Activated naive CD8-positive, alpha-beta T cell treated with anti-CD3 and anti-CD28 coated beads, Interleukin-2, amount 50 U/mL, for 24 hours (primary cell): ENCODE measurements at places on chromosomes 5 and 9.

DNA sequence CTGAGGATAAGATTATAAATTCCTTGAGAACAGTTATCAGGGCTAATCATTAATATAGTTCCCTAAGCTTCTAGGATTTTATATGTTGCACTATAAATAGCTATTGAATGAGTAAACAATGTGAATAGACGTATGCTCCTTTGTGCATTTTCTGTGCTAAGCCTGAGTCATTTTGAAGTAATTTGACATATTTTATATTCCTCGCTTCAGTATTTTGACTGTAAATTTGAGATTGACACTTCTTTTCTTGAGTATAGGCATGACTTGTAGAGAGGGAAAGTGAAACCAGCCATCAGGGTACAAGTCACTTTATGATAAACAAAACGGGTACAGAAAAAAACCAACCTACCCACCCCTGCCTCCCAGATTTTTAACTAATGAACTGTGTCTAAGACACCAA lies 367.7 kb upstream of the PRR16 start:
- peaks cover 3% of the 10 kb centered on the region for H3K4me1 ChIP-seq
- no peaks in the 10 kb centered on the region for H3K36me3 ChIP-seq
- DNase-seq: no peak
- H3K27ac ChIP-seq: no peak overlapping the region

DNA sequence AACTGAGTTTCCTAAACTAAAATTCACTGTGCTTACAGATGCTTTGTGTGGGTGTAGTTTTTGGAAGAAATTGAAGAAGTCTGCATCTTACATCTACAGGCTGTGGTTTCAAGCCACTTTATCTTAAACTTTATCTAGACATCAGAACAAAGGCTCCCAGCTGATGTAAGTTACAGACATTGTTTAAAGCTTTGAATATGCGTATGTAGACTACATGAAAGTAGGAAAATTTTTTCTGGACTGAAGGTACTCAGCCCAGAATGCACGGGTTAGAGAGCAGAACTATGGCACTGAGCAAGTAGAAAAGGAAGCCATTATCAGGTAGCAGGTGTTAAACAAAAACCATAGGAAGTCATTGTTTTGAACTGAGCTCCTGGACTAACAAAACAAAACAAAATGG lies 185.4 kb downstream of the TTC39B start:
- peaks cover 6% of the 10 kb centered on the region for H3K4me1 ChIP-seq
- H3K27ac ChIP-seq: no peak overlapping the region
- H3K27me3 ChIP-seq: peaks cover 9% of the 10 kb centered on the region
- no peak overlapping the region for H3K4me3 ChIP-seq
- DNase-seq: no peak
- no peaks in the 10 kb centered on the region for H3K36me3 ChIP-seq

- H3K27ac ChIP-seq: no peak overlapping the region
- H3K4me1 ChIP-seq: no peaks in the 10 kb centered on the region
- no peaks in the 10 kb centered on the region for H3K27me3 ChIP-seq
Observed at GRCh38 chr5:109645707-109646192, 44.0 kb upstream of the MAN2A1 start.

- peaks cover 68% of the 10 kb centered on the region for H3K4me1 ChIP-seq
- peak overlapping the region; percentile 98 for H3K4me3 ChIP-seq
- H3K36me3 ChIP-seq: peaks cover 90% of the 10 kb centered on the region
- no peak for DNase-seq
Observed at GRCh38 chr5:179618923-179619554, 4.4 kb downstream of the HNRNPH1 start.

DNA sequence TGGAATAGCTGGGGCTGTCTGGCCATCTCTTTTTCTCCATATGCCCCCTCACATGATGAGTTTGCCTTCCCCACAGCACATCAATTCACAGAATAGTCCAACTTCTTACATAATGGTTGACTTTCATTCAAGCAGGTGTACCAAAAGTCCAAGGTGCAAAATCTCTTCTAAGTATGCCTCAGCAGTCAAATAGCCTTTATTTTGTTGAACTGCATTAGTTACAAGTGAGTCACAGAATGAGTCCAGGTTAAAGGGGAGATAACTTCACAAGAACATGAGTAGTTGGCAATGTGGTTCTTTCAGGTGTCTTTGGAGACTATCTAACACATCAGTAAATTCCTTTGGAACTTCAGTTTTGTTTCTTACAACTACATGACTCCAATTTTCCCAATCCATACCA lies 672.5 kb downstream of the PRELID2 start:
- no peak for DNase-seq
- no peak overlapping the region for H3K27ac ChIP-seq
- no peak overlapping the region for H3K4me3 ChIP-seq
- H3K36me3 ChIP-seq: no peaks in the 10 kb centered on the region

GRCh38 chr9:29637471-29638237 lies 2064.4 kb upstream of the C9orf72 start:
- H3K27me3 ChIP-seq: no peaks in the 10 kb centered on the region
- no peak overlapping the region for H3K27ac ChIP-seq
- H3K4me3 ChIP-seq: no peak overlapping the region
- no peaks in the 10 kb centered on the region for H3K4me1 ChIP-seq

DNA sequence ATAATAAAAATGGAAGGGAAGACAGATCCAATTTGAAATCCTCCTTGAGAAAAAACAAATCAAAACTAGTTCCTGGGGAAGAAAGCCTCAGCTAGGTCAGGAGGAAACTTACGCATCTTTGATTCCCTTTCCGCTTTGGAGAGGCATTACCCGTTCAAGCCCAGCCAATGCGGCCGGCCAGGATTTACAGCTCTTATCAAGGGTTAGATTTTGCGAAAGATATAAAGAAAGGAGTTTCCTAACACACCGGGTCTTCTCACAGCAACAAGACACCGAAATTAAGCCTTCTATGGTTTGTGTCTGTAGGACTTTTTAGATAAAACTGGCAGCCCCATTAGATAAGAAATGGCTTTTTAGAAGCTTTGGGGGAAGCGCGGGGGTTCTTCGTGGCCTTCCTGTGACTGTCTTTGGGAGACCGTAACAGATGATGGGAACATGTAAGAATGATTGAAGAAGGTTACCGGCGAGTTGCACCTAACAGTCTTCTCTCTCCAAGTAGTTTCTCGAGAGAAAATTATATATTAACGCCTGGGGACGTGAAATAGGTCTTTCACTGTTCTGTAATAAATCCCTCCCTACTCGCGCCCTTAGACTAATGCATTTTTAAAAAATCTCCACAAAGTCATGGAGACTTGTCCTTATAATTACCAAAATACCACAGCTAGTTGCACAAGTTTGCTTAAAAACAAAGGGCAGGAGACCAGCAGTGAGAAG lies 1.3 kb upstream of the ISL1 start:
- H3K27me3 ChIP-seq: peaks cover 96% of the 10 kb centered on the region
- peaks cover 6% of the 10 kb centered on the region for H3K4me1 ChIP-seq
- no peak overlapping the region for H3K27ac ChIP-seq
- no peak overlapping the region for H3K4me3 ChIP-seq
- DNase-seq: no peak

DNA sequence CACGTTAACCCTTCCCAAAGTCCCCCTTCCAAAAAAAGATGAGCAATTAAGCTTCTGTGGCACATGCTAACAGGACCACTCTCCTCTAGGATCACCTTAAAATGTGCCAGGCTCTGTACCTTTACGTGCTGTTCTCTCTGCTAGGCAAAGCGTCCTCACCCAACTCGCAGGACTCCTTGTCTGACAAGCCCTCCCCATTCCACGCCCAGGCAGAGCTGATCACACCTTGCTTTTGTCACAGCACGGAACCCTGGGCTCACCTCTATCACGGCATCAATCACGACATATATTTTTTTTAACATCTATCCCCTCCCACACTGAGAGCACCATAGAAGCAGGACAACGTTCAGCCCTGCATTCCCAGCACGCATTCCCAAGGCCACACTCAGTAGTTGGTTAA lies 47.1 kb downstream of the CDK5RAP2 start:
- no peak overlapping the region for H3K27ac ChIP-seq
- no peaks in the 10 kb centered on the region for H3K27me3 ChIP-seq
- H3K4me3 ChIP-seq: no peak overlapping the region
- H3K36me3 ChIP-seq: peaks cover 74% of the 10 kb centered on the region

GRCh38 chr5:75521195-75521594 lies 9.5 kb downstream of the POLK start:
- H3K36me3 ChIP-seq: peaks cover 32% of the 10 kb centered on the region
- H3K4me1 ChIP-seq: peaks cover 81% of the 10 kb centered on the region
- H3K27ac ChIP-seq: peak overlapping the region; percentile 93

DNA sequence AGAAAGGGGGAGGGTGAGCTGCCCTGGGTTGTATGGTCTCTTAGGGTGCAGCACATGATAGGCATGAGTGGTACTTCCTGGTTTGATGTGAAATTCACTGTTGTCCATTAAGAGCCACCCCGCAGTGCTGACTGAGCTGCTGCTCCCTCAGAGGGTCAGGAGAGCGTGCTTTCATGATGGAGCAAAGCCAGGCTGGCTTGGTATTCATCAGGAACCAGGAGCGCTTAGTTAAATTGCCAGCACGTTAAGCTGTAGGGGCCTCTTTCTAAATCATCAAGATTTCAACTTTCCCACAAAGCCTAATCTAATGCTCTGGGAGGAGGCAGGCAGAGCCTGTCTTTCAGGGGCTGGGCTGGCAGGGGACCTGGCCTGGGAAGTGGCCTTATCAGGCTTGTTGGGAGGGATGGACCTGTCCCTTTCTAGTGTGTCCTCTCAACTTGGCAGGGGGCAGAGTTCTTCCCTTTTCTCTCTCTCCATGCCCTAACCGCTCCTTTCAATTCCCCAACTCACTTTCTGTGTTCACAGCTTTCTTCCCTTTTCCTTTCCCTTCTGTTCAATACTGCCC lies 7.9 kb downstream of the CYSTM1 start:
- H3K36me3 ChIP-seq: peaks cover 1% of the 10 kb centered on the region
- H3K27me3 ChIP-seq: no peaks in the 10 kb centered on the region
- no peak overlapping the region for H3K4me3 ChIP-seq
- DNase-seq: no peak
- no peak overlapping the region for H3K27ac ChIP-seq

GRCh38 chr5:82809420-82810143 lies 267.6 kb downstream of the TMEM167A start:
- no peak overlapping the region for H3K27ac ChIP-seq
- no peak overlapping the region for H3K4me3 ChIP-seq
- H3K4me1 ChIP-seq: no peaks in the 10 kb centered on the region
- H3K36me3 ChIP-seq: no peaks in the 10 kb centered on the region
- DNase-seq: no peak
- H3K27me3 ChIP-seq: no peaks in the 10 kb centered on the region

DNA sequence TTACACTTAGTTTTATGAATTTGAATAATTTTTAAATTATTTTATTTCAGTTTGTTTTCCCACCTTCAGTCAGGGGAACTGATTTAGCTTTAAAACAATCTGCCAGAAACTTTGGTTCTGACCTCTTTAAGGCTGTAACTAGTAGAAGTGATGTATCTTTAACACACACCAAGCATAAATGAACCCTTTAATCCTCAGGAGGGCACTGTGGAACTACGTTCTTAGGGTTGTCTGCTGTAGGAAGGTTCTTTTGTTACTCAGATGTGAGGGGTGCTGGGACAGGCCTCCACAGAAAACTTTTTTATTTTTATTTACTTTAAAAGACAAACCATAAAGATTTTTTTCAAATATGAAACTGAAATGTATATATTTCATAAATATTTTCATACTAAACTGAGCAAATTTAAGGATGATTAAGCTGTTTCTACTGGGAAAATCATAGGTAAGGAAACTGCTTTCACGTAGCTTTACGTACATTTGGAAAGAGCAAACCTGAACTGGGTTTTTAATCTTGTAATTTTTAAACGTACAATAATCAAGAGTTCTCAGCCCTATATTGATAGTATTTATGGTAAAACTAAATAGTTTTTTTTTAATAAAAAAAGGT lies 5.3 kb downstream of the KLF4 start:
- no peaks in the 10 kb centered on the region for H3K36me3 ChIP-seq
- peaks cover 4% of the 10 kb centered on the region for H3K4me1 ChIP-seq
- no peak for DNase-seq
- no peak overlapping the region for H3K27ac ChIP-seq
- no peak overlapping the region for H3K4me3 ChIP-seq

GRCh38 chr5:177535125-177535524 lies 18.4 kb upstream of the DDX41 start:
- no peak overlapping the region for H3K4me3 ChIP-seq
- no peak for DNase-seq
- no peak overlapping the region for H3K27ac ChIP-seq

- H3K4me3 ChIP-seq: no peak overlapping the region
- H3K27me3 ChIP-seq: peaks cover 7% of the 10 kb centered on the region
- no peaks in the 10 kb centered on the region for H3K36me3 ChIP-seq
- H3K27ac ChIP-seq: no peak overlapping the region
- DNase-seq: no peak
- H3K4me1 ChIP-seq: peaks cover 9% of the 10 kb centered on the region
Observed at GRCh38 chr9:34518896-34519295, 3.9 kb downstream of the ENHO start.

GRCh38 chr5:180825768-180826525 lies 23.3 kb upstream of the MGAT1 start:
- peaks cover 53% of the 10 kb centered on the region for H3K4me1 ChIP-seq
- no peaks in the 10 kb centered on the region for H3K27me3 ChIP-seq
- DNase-seq: peak; percentile 42
- no peak overlapping the region for H3K4me3 ChIP-seq

DNA sequence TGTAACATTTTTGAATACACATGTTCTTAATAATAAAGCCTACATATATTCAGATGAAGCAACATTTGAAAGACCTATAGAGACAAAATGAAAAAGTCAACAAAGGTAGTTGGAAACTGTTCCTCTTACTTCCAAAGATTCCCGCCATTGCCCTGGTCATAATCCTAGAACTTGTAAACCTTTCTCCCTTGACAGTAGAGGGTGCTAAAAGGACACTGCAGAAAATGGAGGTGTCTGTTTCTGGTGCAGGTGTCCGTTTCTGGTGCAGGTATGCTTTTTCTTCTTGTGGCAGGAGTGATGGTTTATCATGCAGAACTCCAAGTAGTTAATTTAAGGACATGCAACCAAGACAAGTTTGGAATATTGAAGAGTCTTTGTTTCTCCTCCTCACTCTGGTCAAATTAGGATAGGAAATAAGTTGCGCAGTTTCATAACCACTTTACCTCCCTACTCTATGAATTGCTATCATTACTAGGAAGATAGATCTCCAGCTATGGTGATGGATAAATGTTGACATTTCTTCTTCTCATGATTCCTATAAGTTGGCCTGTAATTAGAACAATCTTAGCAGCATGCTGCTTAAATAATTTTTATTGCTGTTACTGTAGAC lies 56.0 kb upstream of the FAM174A start:
- no peak overlapping the region for H3K27ac ChIP-seq
- no peaks in the 10 kb centered on the region for H3K27me3 ChIP-seq

DNA sequence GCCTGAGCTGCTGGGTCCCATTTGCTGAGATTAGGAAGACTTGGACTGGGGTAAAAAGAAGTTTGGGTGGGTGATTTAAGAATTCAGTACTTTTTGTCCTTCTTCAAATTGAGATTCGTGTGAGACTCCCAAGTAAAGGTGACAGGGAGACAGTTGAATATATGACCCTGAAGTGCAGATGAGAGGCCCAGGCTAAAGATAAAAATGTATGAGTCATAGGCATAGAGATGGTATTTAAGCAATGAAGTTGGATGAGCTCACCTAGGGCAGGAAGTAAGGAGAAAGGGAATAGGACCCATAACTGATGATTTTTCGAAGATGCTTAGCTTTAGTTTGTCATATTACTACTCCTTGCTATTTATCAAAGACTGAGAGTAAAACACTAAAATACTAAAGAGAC lies 255.9 kb upstream of the ADRA1B start:
- H3K4me3 ChIP-seq: no peak overlapping the region
- DNase-seq: no peak
- H3K27ac ChIP-seq: no peak overlapping the region
- H3K27me3 ChIP-seq: no peaks in the 10 kb centered on the region
- H3K4me1 ChIP-seq: no peaks in the 10 kb centered on the region

- no peaks in the 10 kb centered on the region for H3K36me3 ChIP-seq
- no peak for DNase-seq
- no peak overlapping the region for H3K4me3 ChIP-seq
- no peak overlapping the region for H3K27ac ChIP-seq
- H3K27me3 ChIP-seq: no peaks in the 10 kb centered on the region
Observed at GRCh38 chr5:55480781-55481180, 54.0 kb downstream of the PLPP1 start.
